ENCODE measurements at places on chromosomes 2 and 18. TPM values are rescaled to one million over a fixed set of nuclear protein-coding genes. Genes with fewer than 3 reads are reported as not detected.
A peak's percentile ranks its signal among the peaks of the same experiment; 100 is the strongest.

DNA sequence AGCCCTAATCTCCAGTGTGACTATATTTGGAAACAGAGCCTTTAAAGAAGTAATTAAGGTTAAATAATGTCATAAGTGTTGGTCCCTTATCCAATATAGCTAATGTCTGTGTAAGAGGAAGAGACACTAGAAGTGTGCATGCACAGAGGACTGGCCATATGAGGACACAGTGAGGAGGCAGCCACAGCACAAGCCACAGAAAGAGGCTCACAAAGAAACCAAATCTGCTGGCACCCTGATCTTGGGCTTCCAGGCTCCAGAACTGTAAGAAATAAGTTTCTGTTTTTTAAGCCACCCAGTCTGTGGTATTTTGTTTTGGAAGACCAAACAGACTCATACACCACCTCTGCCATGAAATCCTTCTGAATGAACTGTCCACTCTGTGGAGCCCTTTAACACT lies 186.4 kb upstream of the SLC39A10 start:
- no peak for DNase-seq

GRCh38 chr18:45876161-45876560 lies 50.7 kb downstream of the SIGLEC15 start:
- DNase-seq: no peak

GRCh38 chr18:60596928-60597327 lies 224.4 kb upstream of the MC4R start:
- DNase-seq: no peak

DNA sequence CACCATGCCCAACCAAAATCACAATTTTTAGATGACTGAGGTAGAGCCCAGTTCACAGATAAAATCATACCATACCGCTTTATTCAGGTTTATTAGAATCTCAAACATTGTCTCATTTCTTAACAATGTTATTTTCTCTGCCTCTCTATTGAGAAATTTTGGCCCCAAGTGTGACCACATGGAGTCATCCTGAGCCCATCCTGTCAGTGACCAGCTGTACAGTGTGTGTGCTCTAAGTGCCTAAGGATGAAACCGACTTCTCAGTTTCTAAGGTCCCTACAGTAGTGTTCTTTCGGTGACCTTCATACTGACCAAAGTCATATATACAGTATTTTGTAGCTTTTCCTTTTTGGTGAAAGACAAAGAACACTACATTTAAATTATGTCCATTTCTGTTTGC lies 123.7 kb upstream of the MSTN start:
- no peak for DNase-seq

GRCh38 chr18:59681521-59682004 lies 15.7 kb downstream of the CCBE1 start:
- no peak for DNase-seq

DNA sequence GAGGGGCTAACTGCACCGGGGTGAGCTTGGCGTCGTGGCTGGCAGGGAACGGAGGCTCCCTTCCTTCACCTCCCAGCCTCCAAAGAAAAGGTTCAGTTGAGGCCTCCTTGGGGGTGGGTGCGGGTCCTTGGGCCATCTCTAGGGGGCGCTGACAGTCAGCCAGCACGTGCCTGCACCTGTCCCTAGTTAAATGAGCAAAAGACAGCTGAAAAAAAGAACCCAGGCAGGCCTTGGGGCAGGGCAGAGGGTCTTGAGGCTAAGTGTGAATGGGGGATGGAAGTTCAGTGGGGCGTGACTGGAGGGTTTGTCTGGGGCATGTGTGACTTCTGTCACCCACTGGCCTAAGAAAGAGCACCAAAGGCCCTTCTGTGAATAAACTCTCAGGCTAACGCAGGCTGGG lies 56.4 kb downstream of the ZFP36L2 start:
- DNase-seq: no peak

DNA sequence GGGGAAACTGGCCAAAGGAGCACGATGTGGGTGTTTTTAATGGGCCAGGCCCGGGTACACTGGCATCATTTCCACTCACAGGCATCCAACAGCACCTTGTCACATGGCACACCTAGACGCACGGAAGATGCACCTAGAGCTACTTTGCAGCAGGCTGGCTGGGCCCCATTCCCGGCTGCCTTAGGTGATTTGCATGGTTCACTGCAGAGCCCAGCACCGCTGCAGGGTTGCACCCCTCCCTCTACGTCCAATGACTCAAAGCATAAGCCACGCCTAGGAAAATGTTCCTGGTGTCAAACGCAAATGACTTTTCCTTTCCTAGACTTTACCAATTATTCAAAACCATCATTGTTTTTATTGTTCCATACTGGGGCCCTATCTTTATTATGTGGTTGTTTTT lies 222.9 kb downstream of the EIPR1 start:
- DNase-seq: no peak

DNA sequence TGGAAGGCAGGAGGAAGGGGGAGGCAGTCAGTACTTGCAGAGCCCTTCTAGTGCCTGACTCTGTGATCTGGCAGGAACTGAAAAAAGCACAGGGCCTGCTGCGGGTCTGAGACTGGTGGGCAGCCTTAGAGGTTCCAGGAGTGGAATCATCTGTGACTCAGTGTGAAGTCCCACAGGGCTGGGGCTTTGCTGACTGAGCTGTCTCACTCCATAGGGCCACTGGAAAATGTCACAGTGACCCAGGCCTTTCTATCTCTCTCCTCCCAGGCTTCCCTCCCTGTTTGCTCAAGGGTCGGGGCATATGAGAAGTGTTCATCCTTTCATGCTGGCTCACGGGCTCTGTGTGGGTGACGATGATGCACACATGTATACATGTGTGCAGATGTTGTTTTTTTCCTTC lies 47.1 kb upstream of the ZFP36L2 start:
- DNase-seq: no peak

- DNase-seq: no peak
Observed at GRCh38 chr2:239241431-239241960, 159.3 kb downstream of the HDAC4 start.

GRCh38 chr18:24656551-24657443 lies 196.4 kb downstream of the HRH4 start:
- peak; percentile 22 for DNase-seq

DNA sequence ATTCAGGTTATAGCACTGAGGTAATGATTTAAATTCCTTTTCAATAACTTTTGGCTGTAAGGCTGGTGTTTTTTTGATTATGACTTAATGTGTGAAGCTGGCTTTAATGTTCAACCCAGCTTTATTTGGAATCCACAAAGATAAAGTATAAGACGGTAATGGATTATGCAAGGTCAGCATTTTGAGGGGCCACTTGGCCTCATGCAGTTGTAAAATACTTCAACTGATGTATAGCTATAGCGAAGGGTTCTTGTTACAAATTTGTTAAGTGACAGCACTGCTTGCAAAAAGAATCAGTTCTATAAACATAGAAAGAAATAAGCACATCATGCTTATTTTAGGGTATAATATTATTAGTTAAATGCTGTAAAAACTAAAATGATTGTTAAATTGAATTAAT lies 36.6 kb downstream of the LRP1B start:
- no peak for DNase-seq

DNA sequence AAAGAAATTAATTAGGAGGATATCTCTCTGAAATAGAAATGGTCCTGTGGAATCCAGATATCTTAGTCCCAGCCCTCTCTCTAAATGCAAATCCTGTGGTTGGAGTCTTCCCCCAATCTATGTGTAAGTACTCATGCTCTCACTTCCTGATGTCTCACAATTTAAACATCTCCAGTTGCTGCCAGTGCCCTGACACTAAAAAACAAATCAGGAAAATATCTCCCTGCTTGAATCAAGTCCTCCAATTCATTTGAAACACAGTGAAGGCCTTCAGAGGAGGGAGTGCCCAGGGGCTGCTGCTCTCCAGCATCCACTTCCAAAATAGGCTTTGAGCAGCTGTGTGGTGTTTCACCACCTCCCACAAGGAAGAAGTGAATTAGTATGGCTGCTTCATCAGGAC lies 413.8 kb downstream of the RAD51AP2 start:
- DNase-seq: peak; percentile 80

DNA sequence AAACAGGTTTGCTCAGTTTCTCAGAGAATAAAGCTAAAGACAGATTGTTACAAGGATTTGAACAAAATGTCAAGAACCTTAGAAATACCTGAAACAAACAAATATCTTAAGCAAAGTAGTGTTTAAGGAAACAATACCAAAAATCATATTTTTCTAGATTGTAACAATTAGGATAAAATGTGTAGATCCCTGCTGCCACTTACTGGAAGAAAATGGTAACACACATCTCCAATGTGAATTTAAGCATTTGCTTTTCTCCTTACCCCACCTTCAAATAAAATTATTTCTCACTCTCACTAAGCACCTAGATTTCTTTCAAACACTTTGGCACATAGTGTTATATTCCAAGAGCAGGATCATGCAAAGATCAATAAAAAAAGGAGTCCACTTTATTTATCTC lies 34.9 kb downstream of the SUCLG1 start:
- peak; percentile 19 for DNase-seq

DNA sequence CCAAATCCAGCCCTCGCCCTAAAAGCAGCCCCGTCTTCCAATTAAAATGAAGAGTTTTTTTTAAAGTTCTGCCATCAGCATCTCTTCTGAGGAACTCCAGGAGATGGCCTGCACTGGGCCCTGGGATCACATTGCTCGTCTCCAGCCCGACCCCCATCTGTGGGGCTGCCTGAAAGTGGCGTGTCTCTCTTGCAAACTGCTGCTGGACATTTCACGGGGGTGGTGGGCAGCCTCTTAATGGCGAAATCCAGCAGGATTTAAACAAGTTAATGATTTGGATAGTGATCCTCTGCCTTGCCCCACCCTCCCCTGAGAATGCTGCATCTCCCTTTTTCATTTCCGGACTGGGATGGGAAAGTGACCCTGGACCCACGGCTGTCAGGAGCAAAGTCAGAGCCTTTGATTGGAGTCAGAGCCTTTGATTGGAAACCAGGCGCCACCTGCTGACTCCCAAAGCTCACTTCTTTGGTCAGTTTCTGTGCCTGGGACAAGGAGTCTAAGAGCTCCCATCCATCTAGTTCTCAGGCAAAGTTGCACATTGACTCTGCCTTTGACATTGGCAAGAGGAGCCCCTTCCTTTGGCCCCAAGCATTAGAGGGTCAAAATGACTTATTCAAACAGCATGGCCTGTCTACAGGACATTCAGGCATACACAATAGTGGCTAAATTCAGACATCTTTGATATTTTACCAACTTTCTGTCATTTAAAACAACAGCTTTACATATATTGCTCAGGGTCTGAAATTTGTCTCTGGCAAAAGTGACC lies 155.2 kb downstream of the SH3BP4 start:
- DNase-seq: peak; percentile 51

- DNase-seq: no peak
Observed at GRCh38 chr2:45951025-45951727, 299.7 kb downstream of the PRKCE start.

GRCh38 chr2:144455987-144456386 lies 63.9 kb downstream of the ZEB2 start:
- no peak for DNase-seq

GRCh38 chr2:129483366-129483765 lies 496.1 kb upstream of the RAB6C start:
- DNase-seq: no peak

DNA sequence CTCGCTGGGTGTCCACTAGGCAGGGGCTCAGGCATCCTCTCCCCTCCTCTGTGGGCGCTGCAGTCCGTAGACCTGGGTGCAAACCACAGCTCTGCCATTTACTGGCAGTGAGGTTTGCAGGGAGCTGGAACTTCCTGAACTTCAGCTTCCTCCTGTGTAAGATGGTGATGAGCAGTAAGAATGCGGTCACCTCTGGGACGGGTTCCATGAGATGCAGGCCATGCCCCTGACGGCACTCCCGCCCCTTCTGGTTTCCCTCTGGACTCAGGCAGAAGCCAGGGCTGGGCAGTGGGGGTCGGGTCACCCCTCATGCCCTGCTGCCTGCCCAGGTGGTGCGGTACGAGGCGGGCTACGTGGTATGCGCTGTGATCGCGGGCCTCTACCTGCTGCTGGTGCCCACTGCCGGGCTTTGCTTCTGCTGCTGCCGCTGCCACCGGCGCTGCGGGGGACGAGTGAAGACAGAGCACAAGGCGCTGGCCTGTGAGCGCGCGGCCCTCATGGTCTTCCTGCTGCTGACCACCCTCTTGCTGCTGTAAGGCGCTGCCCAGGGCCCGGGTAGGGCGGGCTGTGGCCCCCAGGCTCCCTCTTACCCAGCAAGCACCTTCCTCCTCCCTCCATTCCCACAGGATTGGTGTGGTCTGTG lies 1.5 kb downstream of the PROM2 start:
- DNase-seq: peak; percentile 38

DNA sequence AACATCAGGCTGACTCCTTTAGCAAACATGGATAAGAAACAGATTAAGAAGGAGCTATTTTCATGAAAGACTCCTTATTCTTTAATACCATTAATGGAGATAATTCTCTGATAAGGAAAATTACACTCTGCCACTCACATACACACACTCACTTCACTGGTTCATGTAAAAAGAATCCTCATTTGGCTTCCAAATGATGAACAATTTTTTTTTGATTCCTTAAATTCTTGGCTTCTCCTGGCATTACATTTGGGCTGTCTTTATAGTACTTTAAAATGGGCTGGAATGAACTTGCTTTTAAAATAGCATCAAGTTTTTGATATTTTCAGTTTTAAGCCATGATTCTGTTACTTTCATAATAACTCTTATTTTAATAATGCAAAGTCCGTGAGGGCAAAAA lies 328.6 kb downstream of the SLC8A1 start:
- DNase-seq: no peak

DNA sequence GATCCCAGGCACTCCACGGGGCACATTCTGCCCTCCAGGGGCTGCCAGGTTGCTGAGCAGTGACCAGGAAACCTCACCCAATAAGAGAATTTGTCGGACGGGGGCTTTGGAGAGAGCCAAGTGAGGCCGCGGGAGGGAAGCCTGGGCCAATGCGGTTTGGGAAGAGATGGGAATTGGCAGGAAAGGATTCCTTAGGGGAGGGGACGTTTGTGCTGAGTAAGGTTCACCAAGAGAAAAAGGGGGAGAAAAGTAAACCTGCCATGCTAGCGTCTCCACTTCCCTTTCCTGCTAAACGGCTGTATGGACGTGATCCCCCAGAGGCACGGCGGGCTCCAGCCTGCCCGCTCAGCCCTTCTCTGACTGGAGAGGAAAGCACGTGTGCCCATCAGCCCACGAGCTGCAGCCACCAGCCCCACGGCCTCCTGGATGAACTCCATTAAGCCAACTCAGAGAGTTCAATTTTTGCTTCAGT lies 194.4 kb upstream of the ID2 start:
- DNase-seq: peak; percentile 17

SH2D6 gene
- not detected for total RNA-seq

DSG2 gene
- 91.5 TPM for total RNA-seq

ATG9A gene
- 36.4 TPM for total RNA-seq

LPIN2 gene
- 6.0 TPM for total RNA-seq

ATOH8 gene
- total RNA-seq: not detected

CPS1 gene
- 12.6 TPM for total RNA-seq

TRABD2A gene
- 0.64 TPM for total RNA-seq

CCDC102B gene
- total RNA-seq: 1.6 TPM

HJURP gene
- total RNA-seq: under 0.01 TPM

RHBDD1 gene
- 32.0 TPM for total RNA-seq

UPP2 gene
- total RNA-seq: not detected

CCDC141 gene
- total RNA-seq: not detected

STK16 gene
- total RNA-seq: 48.3 TPM

POTEE gene
- total RNA-seq: not detected

DHRS9 gene
- 19.1 TPM for total RNA-seq

TGFA gene
- total RNA-seq: 111 TPM

IGFBP2 gene
- total RNA-seq: 41.1 TPM

CCDC85A gene
- 0.13 TPM for total RNA-seq

C2orf78 gene
- not detected for total RNA-seq
